Neural crest cell (in vitro differentiated cells): ENCODE measurements at places on chromosomes 7 and 10.

DNA sequence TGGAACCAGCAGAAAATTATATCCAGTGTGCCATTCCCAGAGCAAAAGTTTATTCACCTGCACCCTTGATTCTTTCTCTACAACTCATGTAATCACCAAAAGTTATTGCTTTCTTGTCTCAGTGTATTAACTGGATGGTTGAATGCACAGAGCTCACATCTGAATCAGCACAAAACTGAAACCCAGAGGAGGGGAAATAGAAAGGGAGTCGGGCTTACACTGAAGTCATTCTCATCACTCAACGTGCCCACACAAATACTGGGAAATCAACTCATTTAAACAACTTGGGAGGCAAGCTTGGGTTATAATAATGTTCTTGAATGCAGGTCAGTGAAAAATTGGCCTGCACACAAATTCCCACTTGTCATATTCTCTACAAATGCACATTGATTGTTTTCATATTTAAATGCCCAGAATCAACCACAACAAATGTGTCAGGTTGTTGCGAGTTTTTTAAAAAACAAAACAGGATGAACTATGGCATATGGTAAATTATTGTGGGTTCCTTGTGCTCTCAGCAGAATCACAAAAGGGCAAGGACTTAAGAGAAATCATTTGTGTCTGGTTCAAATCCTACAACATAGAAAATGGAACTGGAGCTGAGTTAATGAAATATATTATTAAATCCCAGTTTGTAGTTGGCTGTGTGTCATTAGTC lies 125.9 kb upstream of the NOBOX start:
- no peak for DNase-seq

- DNase-seq: no peak
These were observed 511.3 kb downstream of the ARL4A start for GRCh38 chr7:13198727-13199126.

GRCh38 chr10:73366381-73367298 lies 8.0 kb upstream of the CFAP70 start:
- DNase-seq: no peak

DNA sequence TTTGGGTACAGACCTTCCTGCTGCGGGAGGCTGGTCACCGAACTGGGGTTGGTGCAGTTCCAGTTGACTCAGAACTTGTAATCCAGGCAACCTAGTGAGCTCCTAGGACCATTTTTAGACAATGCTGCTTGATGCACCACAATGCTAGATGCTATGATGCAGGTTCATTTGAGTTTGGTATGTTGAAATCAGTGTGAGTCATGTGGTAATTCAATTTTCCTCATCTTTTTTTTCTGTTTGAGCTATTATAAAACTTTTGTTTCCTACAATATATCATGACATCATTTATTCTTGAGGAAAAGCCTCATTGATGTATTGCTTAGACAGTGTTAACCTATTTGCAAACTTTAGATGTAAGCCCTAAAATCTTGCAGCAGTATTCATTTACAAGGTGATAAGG lies 40.9 kb upstream of the MTPN start:
- DNase-seq: no peak

- no peak for DNase-seq
These were observed 34.3 kb downstream of the FAM53B start for GRCh38 chr10:124709861-124710260.

DNA sequence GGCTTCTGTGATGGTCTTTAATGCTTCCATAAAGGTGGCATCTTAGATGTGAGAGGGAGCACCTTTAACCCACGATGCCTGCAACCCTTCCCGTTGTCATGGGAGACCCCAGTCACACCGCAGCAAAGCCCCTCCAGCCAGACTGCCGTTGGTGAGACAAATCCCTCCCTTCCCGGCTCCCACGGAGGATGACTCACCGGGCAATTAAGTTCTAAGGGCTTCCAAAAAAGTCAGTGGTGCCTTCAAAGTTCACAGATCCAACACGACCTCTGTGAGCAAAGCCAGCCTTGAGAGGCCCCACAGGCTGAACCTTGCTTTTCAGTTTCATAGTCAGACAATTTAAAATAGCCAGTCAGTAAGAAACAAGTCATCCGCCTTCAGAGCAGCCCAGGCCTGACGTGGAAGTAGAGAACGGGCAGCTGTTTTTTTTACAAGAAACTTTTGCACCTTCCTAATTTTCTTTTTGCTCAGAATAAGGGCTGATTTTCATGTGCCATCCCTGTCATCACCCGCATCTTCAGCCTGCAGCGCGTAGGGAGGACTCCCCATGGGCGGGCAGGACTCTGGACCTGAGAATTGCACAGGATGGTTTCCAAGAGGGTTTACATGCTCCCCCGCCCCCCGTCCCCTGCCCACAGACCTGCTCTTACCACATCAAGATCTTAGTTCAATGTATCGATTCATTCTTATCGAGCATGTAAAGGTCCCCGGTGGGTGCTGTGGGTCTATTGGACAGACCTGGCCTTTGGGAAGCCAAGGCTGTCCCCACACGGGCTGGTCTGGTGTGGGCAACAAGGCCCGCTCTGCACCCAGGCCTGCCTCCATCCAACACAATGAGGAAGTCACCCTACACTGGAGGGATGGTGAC lies 333.9 kb downstream of the DNAJB6 start:
- DNase-seq: no peak

DNA sequence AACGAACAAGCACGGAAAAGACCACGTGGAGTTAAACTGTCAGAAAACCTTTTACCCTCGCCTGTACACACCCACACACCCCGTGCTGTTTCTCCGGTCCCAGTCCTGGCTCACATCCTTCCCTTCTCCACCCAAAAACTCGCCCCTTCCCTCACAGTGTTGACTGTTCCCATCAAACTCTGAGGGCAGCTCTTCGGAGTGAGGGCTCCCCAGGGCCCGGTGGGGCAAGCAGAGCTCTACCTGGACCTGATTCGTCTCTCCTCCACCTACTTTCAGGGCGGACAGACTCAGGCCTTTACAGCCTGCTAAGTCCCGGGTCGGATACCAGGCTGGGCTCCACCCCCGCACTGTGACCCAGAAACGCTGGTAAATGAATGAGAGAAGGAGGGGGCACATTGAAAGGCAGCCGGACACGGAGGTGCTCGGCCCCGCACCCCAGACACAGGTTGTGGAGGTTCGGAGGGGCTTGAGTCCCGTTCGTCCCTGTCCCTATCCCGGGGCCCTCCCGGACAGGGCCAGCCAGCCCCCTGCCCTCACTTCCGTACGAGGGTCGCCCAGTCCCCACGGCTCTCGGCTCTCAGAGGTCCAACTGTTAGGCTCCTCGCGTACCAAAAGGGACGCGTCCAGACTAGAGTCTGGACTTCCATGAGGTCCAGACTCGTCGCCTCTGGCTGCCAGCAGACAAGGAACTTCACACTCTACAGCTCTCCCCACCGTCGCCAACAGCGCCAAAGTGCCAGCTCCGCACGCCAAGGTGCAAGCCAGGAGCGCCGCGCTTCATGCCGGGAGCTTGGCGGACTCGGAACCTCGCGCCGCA lies 31.7 kb upstream of the ASL start:
- no peak for DNase-seq

DNA sequence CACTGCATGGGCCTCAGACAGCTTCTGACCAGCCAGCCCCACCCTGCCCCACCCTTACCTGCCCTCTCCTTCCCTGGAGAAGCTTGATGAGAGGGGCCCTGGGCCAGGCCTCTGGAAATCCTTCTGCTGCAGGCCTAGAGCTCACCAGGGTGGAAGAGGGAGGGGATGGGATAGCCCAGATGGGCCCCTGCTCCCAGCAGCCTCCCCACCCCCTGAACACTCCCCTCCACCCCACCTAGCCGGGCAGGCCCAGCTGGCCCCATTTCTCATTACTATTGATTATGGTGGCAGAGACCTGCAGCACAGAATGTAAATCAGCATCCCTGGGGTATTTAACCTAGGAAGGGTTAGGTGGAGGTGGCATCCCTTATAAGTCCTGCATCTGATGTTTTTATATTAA lies 11.6 kb upstream of the RET start:
- DNase-seq: no peak

DNA sequence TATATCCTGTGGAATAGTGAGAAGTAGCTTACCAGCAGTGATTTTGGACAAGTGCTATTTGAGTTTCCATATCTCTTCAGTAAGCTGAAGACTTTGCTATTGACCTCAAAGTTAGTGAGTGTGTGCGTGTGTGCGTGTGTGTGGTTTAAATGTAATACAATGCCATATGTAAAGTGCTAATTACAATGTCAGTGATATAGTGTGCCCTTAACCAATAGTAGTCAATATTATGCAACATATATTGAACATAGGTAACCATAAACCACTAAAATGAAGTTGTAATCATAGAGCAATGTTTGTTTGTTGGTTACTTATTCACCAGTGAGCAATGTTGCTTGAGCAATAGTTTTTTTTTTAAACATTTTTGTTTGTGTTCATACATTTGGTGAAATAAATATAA lies 309.4 kb downstream of the NXPH1 start:
- DNase-seq: no peak

DNA sequence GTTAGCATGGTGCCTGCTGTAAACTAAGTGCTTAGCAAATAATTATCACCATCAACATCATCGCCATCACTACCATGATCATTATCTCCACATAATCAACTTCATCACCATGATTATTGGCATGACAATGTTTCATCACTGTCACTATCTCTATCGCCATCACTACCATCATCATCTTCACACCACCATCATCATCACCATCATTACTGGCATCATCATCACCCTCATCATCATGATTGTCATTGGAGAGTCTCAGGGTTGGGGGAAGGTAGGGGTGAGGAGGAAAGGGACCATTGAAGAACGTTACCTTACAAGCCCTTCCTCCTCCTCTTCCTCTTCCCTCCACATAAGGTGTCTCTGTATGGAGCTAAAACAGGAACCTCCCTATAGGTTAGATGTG lies 54.9 kb upstream of the GPR26 start:
- no peak for DNase-seq

DNA sequence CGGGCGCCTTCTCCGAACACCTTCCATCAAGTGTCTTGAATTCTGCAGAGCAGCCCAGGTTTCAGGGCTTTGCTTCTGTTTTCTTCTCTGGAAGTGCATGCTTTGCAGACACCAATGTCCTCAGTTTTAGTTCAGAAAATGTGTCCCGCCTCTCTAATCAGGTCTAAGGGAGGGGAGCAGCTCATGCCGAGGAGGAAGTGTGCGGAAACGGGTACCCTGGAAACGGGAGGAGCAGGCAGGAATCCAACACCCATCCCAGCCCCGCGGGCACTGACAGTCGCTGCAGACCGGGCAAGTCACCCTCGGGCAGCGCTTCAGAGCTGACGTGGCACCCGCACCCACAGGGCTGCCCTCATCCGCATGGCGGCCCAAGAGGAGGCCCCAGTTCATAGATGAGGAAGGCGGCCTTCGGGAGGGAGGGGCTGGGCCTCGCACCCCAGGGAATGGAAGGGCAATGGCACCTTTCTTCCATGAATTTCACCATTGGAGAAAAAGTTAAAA lies 338.7 kb downstream of the DNAJB6 start:
- no peak for DNase-seq

- no peak for DNase-seq
These were observed 15.5 kb upstream of the DLX6 start for GRCh38 chr7:96989859-96990317.

DNA sequence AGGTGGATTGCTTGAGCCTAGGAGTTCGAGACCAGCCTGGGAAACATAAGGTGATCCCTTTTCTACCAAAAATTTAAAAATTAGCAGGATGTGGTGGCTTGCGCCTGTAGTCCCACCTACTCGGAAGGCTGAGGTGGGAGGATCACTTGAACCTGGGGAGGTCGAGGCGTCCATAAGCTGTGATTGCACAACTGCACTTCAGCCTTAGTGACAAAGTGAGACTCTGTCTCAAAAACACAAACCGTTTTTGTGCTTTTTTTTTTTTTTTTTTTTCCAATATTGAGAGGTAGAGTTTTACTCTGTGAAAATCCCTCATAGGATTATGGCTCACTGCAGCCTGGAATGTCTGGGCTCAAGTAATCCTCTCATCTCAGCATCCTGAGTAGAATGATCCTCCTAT lies 14.1 kb downstream of the CCAR1 start:
- no peak for DNase-seq

- no peak for DNase-seq
These were observed 14.8 kb upstream of the DNAJC12 start for GRCh38 chr10:67852761-67853160.

- no peak for DNase-seq
These were observed 8.0 kb downstream of the FRMPD2 start for GRCh38 chr10:48266528-48266927.

DNA sequence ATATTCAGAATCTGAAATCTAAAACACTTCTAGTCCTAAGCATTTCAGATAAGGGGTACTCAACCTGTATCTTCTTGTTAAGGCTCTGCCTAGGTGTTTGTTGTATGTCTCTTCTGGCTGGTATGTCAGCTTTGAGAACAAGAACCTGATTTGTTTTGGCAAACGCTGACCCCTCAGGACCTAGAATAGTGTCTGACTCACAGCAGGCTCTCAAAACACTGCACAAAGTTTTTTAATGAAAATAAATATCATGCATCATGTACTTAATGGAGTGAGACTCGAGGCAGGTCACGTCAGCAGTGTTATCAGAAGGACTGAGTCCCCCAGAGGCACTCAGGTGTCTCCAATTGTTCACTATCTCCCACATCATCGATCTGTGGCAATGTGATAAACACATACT lies 99.1 kb downstream of the GLI3 start:
- DNase-seq: no peak

DNA sequence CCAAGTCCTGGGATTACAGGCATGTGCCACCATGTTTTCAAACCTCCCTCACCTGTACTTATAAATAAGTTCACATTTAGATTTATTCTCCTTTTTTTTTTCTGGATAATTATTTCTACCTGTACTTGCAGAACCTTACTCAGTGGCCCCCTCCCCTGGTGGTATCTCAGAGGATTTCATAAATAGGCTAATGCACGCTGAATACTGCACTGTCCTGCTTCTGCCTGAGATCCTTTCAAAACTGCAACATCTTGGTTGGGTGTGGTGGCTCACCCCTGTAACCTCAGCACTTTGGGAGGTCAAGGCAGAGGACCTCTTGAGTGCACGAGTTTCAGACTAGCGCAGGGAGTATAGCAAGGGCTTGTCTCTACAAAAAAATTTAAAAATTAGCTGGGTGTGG lies 4.6 kb upstream of the BLVRA start:
- no peak for DNase-seq

DNA sequence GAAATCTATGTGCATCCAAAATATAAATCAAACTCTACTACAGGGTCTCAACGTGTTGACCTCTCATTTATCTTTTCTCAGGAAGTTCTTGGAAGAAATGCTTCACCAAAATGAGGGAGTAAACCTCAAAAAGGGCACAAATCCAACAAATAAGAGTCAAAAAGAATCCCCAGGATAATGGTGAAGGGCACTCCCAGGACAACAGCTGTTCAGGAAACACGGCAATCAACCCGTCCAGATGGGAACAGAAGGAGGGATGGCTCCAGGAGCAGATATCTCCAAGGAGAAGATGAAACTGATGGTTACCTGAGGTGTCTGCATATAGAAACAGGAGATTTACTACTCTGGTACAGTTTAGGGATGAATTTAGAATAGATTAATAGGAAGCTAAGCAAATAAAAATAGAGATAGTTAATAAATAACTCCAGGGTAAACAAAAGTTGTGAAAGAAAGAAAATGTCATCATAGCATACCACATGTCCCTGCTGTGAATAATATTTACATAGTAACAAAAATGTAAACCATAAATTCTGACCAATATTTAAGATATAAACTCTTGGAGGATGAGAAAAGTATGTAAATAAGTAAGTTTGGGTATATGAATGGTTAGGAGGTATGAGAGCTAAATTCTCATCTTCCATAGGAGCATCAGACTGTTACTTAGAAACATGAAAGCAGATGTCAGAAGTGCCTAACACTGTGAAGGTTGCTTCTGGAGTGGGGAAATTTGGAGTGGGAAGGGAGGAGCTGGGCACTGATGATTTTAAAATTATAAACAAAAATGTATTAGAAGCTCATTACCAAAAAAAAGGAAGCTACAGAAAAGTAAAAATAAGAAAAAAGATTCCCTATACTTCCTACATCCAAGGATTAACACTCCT lies 237.5 kb upstream of the HPS1 start:
- DNase-seq: no peak
